ENCODE measurements at places on chromosomes 5 and 9.

DNA sequence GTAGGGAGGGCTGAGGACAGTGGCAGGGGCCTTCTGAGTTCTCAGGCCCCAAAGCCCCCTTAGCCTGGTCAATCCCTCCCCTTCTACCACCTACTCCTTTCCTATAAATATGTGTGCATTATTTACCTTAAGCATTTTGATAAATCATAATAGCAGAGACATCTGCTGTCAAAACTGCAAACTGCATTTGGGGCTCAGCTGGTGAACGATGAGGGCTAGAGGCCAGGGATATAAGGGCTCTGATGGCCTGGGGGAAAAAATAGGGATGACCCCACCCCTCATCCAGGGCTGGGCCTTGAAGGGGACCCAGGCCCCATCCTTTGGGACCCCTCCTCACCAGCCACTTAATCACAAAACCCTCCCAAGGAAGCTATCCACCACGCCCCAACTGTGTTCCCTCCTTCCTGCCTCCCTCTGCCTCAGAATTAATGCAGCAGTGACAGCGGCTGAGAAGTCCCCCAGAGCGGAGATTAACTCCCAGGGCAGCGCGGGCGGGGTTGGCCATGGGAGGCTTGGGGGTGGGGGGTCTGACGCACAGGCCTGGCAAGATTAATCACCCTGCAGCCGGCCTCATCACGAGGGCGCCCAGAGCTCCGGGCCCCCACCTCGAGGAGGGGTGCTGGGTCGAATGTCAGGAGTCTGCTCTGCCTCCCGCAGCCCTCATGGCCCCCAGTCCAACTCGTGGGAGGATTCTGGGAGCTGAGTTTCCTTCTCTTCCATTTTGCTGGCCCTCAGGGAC, 42.1 kb downstream of the CXXC5 start:
- no peaks in the 10 kb centered on the region for H3K36me3 ChIP-seq
- H3K27me3 ChIP-seq = no peaks in the 10 kb centered on the region
- no peak overlapping the region for H3K27ac ChIP-seq
- no peak for DNase-seq

- H3K36me3 ChIP-seq = no peaks in the 10 kb centered on the region
- H3K27me3 ChIP-seq = peaks cover 12% of the 10 kb centered on the region
- H3K4me1 ChIP-seq = no peaks in the 10 kb centered on the region
These were observed 11.5 kb downstream of the CCDC152 start for GRCh38 chr5:42768106-42768504.

GRCh38 chr5:11177999-11178711, 417.1 kb upstream of the DAP start:
- H3K4me3 ChIP-seq = no peak overlapping the region
- no peak overlapping the region for H3K27ac ChIP-seq
- no peaks in the 10 kb centered on the region for H3K36me3 ChIP-seq
- no peak for DNase-seq
- peaks cover 11% of the 10 kb centered on the region for H3K27me3 ChIP-seq

DNA sequence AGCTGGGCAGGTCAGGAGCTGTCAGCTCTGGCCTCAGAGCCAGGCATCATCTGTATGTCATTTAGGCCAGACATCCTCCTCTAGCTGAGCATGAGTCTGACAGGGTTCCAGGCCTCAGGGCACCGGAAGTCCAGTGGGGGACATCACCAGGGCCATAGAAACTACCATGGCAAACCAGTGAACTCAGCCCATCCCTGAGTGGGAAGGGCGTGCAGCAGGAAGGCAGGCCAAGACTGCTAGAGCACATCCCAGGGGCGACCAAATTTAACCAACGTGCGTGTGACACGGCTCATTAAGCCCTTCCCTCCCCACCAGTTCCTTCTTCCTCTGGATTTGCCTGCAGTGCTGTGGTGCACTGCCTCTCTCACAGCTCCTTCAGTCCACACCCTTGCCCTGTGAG, 75.9 kb downstream of the COL27A1 start:
- no peak overlapping the region for H3K27ac ChIP-seq
- H3K27me3 ChIP-seq = no peaks in the 10 kb centered on the region
- no peaks in the 10 kb centered on the region for H3K36me3 ChIP-seq

DNA sequence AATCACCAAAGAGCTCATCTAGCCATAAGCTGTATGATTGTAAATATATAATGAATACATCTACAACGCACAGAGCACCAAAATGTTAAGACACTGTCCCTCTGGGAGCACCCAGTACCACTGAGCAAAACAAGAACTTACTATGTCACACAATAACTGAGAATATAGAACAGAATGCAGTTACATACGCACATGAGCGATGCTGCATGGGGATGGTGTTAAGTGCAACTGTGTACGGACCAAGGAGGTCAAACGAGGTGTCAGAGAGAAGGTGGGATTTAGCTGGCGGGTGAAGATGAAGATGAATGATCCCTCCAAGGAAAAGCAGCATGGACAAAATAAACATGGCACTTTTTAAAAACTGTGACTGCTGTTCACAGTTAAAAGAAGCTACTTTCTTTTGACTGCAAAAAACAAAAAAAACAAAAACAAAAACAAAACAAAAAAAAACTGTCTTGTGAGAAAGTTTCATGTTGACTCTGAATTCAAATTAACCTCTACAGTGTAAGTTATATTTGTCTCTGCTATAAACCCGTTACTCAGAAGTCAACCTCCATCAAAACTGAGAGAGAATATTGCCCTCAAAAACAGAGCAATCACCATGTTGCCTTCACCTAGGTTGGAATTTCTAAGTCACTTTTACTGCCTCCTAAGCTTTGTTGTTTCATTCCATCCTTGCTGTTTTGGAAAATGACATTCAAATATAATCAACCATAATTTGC, 169.6 kb upstream of the GNA14 start:
- no peak for DNase-seq
- H3K4me1 ChIP-seq = peaks cover 27% of the 10 kb centered on the region
- H3K4me3 ChIP-seq = no peak overlapping the region
- no peaks in the 10 kb centered on the region for H3K27me3 ChIP-seq
- no peaks in the 10 kb centered on the region for H3K36me3 ChIP-seq
- H3K27ac ChIP-seq = no peak overlapping the region

GRCh38 chr5:98503616-98504015, 269.8 kb upstream of the RGMB start:
- DNase-seq = no peak
- no peaks in the 10 kb centered on the region for H3K4me1 ChIP-seq
- H3K27ac ChIP-seq = no peak overlapping the region
- no peak overlapping the region for H3K4me3 ChIP-seq
- no peaks in the 10 kb centered on the region for H3K27me3 ChIP-seq

DNA sequence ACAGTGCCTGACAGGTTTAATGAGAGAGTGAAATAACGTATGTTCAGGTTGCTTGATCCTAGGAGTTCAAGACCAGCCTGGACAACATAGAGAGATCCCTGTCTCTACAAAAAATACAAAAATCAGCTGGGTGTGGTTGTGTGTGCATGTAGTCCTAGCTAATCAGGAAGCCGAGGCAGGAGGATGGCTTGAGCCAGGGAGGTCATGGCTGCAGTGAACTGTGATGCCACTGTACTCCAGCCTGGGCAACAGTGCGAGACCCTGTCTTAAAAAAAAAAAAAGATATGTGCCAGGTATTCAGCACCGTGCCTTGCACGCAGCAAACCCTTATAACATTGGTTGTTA, 38.8 kb upstream of the SPRY4 start:
- no peak for DNase-seq
- H3K27ac ChIP-seq = no peak overlapping the region
- H3K36me3 ChIP-seq = no peaks in the 10 kb centered on the region
- no peak overlapping the region for H3K4me3 ChIP-seq
- no peaks in the 10 kb centered on the region for H3K27me3 ChIP-seq
- H3K4me1 ChIP-seq = peaks cover 34% of the 10 kb centered on the region

GRCh38 chr9:126348911-126349550, 22.4 kb downstream of the MVB12B start:
- H3K36me3 ChIP-seq = peaks cover 9% of the 10 kb centered on the region
- no peaks in the 10 kb centered on the region for H3K4me1 ChIP-seq
- no peaks in the 10 kb centered on the region for H3K27me3 ChIP-seq
- peak overlapping the region; percentile 4 for H3K27ac ChIP-seq
- no peak overlapping the region for H3K4me3 ChIP-seq

All from activated T-cell treated with anti-CD3 and anti-CD28 coated beads, Interleukin-2, amount 50 U/mL, for 72 hours (primary cell).